ENCODE measurements at places on chromosomes 7 and 10.
A peak's percentile ranks its signal among the peaks of the same experiment; 100 is the strongest.

- no peak for DNase-seq
Observed at GRCh38 chr7:148581624-148582023, 8.9 kb upstream of the C7orf33 start.

DNA sequence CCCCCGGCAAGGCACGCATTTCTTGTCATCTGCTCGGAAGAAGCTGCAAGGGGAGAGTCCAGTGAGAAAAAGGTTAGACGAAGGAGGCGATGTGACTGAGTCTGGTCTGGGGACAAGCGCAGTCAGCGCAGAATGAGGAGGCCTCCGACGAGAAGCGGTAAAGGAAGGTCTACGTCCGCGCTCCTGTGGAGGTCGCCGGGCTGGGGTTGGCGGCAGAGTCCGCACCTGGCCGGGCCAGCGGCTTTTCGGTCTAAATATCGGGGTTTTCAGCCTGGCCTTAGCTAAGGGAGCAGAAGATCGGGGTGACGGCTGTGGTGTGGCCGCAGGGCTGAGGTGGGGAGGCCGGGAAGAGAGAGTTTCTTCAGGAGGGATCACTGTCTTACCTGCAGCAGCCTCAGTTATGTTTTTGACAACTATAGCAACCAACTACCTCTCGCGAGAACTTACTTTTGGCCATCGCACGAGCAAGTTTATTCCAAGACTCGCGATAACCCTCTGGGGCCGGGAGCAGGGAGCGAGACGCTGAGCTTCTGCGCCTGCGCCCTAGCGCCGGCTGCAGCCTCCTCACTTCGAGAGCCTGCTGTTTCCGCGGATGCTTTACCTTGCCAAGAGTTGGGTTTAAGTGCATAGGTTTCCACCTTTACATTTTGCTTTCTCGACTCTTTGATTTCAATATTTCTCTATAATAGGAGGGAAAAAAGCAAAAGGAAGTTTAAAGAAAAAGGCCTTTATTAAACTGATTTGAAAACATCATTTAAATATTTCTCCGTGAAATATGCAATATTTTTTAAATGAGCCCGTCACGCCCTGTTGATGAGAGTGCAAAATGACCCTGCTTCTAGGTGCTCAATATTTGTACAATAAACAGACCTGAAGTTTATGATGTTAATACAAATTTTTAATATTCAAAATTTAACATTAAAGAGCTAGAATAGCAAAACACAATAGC is at the start of gene CFAP70:
Gene CFAP70 (minus strand): TSS at position 534 of the 949 bp plus-strand sequence. CDS start 4,068 bp downstream, outside the sequence.
- peak; percentile 94 for DNase-seq

DNA sequence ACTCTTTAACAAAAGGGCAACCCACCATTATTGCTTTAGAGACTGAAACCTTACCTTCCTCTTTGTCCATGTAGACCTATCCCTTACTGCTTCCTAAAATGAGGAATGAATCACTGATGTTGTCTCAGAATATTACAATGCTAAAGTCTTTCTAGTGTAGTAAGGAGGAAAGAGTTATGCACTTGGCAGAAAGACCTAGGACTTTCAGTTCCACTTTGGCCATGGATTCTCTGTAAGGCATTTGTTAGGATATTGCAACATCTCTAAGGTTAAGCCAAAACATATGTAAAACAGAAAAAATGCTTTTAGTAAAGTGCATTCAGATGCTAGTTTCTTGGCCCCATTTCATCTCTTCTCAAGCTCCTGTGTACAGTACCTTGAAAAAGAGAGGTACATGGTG is 230.9 kb downstream of the PARD3 start:
- peak; percentile 94 for DNase-seq

- no peak for DNase-seq
Observed at GRCh38 chr7:71706597-71706975, 574.6 kb downstream of the GALNT17 start.

- DNase-seq = no peak
Observed at GRCh38 chr10:1754506-1755153, 17.3 kb upstream of the ADARB2 start.

DNA sequence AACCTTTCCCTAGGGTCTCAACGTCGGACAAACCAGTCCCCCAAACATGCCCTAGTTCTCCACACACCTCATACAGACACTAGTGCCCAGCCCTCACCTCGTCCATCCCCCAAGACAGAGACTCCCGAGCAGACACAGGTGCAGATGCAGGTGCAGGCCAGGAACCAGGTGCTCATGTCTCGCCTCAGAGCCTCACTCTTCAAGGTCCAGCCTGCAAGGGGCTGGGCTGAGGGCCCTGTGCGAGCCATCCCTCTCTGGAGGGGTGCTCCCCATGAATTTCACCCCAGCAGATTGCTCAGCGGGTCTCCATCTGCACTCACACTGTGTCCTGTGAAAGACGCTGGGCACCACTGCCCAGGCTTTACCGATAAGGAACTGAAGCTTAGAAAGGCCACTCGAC is 36.9 kb upstream of the TUBB8 start:
- no peak for DNase-seq

DNA sequence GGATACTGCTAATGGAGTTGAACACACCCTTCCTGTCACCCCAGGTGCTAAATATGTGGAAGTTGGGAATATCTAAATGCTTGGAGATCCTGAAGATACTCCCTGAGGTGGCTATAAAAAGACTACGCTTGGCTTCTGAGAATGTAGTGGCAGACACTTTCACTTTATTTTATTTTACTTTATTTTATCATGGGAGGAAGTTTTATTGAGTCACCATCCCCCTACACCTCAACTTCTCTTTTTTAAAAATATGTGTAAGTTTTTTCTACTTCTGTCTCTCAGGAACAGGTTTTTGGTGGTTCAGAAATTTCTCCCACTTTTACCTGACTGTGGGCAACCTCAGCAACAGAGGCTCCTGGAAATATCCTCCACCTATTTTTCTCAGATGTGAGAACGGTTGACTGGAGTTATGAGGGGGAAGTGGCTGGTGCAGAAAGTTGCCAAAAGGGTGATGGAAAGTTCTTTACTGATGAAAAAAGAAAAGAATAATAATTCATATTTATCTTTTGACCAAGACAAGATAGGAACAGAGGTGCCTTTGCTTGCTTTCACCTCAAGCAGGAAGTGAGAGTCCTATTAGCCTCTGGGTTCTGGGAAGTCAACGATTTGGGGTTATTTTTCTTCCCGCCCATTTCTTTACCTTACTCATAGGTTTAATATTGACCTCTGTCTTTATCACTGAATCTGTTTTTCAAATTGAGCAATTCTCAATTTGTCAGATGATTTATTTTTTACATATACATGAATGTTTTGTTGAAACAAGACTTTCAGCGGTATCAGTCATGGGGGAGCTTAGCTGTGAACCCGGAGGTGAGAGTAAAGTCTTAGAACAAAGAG is 103.6 kb downstream of the AHR start:
- no peak for DNase-seq

DNA sequence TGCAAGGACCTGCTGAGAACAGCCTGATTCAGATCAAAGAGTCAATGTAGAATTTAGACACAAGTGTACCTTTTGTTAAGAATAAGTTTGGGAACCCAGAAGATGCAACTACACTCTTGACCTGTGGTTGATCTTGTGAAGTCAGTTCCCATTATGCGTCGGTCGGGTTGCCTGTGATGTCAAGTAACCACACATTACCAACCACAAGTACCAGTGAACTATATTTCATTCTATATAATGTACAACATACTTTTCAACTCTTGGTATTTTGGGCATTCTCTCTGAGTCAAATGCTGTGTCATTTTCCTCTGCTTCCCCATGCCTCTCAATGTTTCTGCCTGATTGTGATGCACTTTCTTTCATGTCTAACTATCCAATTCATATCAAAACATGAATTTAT is 426.2 kb downstream of the ETV1 start:
- no peak for DNase-seq

GRCh38 chr7:101243646-101244374 is 1.1 kb downstream of the FIS1 start:
- DNase-seq = peak; percentile 43

- no peak for DNase-seq
Observed at GRCh38 chr10:5694573-5694972, 9.9 kb downstream of the TASOR2 start.

GRCh38 chr10:33621101-33621500 is 286.6 kb upstream of the NRP1 start:
- DNase-seq = no peak

DNA sequence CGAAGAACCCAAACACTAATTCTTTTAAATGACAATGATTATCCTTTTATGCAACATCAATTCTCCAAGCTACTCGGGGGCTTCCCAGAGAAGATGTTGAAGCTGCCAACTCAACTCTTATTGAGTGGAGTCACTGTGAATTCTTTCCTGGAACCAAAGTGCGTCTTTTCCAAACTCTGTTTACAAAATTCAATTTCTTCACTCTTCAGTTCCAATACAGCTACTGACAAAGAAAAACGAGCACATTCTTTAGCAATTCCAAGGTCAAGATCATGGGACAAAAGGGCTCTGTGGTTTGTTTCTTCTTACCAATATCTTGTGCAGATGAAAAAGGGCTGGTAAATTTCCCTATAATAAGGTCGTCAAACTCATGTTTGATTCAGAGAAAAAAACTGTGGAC is 74.2 kb downstream of the FAS start:
- DNase-seq = peak; percentile 31

DNA sequence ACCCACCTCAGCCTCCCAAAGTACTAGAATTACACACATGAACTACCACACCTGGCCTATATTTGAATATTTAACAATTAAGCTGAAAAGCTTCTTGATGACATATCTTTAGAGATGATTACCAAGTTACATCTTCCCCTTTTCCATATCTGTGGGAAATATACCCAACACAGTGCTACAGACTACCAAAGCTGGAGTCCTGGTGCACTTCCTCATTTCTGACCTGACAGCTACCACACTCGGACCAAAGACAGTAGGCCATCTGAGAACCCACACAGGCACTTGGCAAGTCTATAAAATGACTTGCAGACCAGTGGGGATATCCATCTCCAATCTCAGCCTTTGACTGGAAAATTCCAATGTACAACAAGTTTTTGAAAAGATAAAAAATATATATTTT is 270.4 kb upstream of the KLF14 start:
- DNase-seq = no peak

GRCh38 chr7:22728401-22729029 is 1.5 kb downstream of the IL6 start:
- DNase-seq = peak; percentile 73

DNA sequence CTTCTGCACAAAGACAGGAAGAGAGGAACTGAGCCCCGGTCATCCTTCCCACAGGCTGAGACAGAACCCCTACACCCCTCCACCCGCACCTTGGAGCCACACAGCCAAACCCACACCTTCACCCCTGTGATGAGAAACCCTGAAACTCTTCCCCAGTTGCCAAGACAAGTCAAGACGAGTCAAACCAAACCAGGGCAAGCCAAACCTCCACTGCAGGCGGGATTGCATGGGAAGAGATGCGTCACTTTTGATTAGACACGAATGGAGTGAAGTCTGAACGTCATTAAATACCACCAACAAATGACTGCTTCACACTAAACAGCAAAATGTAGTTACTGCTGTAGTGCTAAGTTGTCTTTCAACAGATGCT is 73.8 kb downstream of the PRPF18 start:
- peak; percentile 78 for DNase-seq

DNA sequence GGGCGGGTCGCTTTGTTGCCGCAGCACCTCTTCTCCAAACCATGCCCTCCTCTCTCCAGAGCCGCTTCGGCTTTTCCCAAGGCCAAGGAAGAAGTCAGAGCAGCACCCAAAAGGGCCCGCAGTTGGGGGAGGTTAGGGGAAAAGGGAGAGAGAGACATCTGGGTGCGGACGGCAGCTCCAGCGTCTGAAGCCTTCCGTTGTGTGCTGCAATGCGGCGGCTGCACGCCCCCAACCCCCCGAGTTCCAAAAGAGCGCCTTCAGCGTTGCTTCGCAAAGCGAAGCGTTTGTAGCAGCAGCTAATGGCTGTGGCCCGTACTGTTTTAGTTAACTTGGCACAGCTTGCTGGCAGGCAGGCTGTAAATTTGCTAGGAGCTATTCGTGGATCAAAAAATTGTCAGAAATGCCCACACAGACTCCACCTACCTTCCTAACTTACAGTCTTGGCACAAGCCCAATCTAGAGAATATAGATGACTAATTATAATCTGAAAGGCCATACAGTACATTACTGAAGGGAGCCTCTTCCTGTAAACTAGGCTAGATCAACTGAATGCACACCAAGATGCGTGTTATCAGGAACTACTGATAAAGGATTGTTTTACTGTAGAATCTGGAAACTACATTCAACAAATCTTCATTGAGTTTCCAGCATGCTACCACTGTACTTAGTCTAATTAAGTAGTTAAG is 1.1 kb upstream of the KBTBD2 start:
- peak; percentile 37 for DNase-seq

GRCh38 chr10:33160151-33160550 is 174.3 kb downstream of the NRP1 start:
- DNase-seq = no peak

DNA sequence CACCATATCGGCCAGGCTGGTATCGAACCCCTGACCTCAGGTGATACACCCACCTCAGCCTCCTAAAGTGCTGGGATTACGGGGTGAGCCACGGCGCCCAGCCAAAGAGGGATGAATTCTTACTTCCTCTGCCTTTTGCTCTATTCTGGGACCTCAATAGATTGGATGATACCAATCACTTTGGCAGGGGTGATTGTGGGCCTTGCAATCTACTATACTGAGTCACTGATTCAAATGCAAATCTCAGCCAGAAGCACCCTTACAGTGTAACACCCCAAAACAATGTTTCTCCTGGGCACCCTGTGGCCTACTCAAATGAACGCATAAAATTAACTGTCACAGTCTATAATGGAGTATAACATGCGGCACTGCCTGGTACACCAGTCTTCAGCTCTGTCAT is 596.7 kb upstream of the LRRTM3 start:
- DNase-seq = no peak

DNA sequence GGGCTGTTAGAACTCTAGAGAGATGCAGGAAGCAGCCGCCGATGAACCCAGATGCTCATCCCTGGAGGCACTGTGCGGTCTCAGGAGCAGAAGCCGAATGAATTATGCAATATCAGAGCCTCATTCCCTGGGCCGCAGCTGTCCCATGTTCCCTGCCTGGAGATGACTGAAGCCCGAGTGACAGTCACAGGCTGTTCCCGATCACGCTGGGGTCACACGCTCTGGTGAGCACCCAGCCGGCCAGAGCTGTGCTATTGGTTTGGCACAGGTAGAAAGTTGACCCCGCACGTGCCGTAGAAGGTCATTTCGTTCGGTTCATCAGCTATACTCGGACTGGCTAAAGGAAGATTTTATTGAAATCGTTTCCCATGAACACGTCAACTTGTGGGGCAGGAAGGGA is 140.5 kb upstream of the SH2B2 start:
- no peak for DNase-seq

DNA sequence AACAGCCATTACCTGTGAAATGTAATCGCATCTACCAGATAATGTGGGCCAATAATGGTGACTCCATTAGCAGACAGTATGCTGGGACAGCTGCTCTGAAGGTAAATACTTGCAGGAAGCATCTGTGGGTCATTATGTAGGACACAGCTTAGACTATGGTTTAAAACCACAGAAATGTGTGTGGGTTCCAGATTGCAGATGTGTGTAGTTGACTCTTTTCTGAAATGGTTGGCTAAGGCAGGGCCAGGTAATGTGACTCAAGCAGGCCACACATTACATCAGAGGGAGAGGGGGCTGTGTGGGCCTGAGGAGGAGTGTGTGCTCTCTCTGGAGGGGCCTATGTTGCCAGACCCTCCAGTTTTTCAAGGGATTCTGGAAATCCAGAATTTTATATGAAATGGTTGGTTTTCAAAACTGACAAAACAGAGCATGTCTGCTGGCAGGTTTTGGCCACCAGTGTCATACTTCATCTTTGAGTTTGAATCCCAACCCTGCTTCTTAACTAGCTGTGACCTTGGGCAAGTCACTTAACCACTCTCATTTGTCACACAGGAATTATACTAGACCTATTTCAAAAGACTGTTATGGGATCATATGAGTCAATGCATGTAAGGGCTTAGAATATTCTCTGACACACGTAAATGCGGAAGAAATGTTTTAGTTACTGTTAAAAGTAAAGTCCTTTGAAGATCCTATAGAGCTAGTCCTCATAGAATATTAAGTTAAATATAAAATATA is 64.5 kb downstream of the MCMBP start:
- DNase-seq = peak; percentile 91

Measured in AG10803 (cell line).